T1000 (cell line): ENCODE measurements at places on chromosomes 3 and 15.

DNA sequence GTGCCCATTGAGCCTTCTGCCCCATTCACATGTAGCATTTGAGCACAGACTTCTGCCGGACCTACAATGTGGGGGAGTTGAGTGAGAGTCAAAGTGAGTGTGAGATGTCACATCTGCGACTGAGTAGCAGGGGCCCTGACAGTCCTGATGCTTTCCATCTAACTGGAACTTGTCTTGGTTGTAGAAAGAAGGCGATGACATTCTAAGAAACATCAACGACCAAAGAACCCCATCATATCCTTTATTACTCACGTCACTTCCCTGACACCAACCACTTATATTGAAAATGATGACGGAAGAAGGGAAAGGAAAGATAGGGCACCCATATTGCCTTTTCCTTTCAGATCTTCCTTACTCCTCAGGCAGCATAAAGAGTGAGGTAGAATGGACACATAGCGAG lies 30.5 kb downstream of the SMAD3 start:
- DNase-seq = no peak

GRCh38 chr15:68360721-68361120 lies 71.2 kb downstream of the ITGA11 start:
- DNase-seq = no peak

- DNase-seq = no peak
Measured at GRCh38 chr3:147313513-147313912, 92.8 kb downstream of the ZIC4 start.

- no peak for DNase-seq
Measured at GRCh38 chr3:103218146-103218545, 783.3 kb downstream of the ZPLD1 start.

DNA sequence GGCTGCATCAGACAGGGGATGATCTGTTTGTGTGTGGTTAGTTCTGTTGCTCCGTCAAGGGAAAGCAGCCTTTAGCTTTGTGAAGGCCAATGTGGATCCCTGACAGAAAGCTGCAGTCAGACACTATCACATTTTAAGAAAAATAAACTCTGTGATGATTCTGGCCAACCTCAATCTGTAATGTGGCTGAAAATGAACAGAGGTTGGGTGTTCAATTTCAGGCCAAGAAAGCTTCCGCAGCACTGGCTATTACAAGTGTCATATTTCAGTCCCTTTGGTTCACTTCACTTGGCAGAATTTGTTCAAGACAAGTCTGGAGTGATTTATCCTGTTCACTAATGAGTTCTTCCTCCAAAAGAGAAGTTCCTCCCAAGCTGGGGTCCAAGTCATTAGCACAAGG lies 571.8 kb upstream of the IL12A start:
- DNase-seq = no peak

- DNase-seq = no peak
Measured at GRCh38 chr3:23723930-23724329, 81.8 kb upstream of the UBE2E1 start.

DNA sequence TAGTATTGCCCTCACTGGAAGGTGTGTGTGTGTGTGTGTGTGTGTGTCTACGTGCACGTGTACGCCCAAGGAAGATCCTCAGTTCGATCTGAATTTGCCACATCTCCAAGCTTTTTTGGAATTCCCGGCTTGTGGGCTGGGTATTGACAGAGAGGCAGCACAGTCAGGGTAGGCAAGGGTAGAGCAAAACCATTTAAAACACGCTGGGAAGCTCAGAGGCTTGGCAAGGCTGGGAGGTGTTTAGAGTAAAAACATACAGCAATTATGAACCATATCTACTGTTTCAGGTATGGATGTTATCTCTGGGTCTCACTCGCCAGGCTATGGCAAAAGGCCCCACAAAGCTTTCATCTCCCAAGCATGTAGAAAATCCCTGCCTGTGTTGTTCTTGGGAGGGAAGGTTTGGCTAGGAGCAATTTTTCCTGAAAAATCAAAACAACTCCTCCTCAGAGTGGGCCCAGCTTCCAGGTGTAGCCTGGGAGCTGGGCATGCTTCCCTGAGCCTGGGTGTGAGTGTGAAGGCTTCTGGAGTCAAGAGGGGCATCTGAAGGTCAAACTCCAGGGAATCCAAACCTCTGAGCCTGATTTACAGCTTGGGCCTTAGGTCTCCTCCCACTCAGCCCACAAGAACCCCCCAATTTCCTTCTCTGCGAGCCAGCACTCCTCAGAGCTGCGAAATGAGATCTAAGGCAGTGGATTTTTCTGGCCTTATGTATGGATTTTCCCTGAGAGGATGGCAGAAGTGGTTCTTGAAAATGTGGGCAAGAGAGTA lies 244.8 kb upstream of the TPRG1 start:
- no peak for DNase-seq

DNA sequence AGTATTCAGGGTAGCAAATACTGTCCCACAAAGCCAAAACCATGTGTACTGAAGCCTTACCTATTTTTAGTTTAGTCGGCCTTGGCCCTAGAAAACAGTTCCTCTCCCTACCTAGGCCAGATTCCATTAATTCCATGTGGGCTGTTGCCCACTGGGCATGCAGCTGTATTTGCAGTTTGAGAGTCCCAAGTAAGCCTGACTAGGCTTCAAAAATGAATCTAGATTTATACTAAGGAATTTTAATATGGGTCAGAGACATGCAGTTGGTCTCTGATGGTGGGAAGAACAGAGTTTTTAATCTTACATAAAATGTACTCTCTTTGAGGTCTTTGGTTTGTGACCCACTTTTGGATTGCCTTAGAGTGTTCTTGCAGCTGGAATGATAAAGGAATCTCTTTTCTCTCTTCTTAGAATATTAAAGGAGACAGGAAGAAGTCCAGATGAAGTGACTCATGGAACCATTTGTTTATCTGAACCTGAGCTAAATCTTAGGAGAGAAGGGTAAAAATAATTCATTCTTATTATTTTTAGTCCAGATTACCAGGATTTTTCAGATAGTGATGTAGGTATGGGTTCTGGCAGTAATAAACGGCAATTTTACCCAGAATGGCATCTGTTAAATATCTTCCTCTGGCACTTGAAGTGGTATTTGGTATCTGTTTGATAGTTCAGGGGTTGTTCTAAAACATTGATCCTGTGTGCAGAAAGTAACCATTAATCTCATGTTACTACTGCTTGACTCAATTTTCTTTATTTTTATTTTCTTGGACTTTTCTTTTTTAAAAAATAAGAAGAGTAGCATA lies 33.8 kb downstream of the GLCE start:
- no peak for DNase-seq

DNA sequence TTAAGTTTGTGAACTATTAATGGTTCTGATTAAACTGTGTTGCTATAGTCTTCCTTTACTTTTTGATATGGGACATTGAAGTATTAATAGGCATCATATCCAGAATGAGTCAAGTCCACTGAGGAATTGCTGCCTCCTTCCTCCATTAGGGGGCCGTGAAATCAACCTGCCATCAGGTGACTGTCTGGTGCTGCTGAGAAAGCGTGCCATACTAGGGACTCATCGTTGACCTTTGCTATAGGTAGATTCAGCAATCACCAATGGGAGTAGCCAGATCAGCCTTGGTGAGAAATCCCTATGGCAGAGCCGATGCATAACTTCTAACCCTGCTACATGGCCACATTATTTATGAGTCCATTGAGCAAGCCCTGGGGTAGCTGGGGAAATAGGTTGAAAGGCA lies 30.1 kb upstream of the SLC28A2 start:
- DNase-seq = no peak

DNA sequence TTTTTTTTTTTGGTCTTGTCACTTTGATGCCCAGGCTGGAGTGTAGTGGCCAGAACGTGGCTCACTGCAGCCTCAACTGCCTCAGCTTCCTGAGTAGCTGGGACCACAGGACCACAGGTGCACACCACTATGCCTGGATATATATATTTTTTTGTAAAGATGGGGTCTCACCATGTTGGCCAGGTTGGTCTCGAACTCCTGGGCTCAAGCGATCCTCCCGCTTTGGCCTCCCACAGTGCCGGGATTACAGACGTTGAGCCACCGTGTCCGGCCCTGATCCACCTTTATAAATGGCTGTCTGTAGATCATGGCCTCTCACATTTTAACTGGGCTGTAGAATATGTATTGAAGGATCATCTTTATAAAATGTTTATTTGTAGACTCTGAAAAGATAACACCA lies 1.9 kb upstream of the EIF3J start:
- no peak for DNase-seq

- DNase-seq = no peak
Measured at GRCh38 chr15:33831646-33832045, 136.7 kb upstream of the CHRM5 start.

GRCh38 chr3:64561325-64561843 lies 126.4 kb downstream of the ADAMTS9 start:
- no peak for DNase-seq

DNA sequence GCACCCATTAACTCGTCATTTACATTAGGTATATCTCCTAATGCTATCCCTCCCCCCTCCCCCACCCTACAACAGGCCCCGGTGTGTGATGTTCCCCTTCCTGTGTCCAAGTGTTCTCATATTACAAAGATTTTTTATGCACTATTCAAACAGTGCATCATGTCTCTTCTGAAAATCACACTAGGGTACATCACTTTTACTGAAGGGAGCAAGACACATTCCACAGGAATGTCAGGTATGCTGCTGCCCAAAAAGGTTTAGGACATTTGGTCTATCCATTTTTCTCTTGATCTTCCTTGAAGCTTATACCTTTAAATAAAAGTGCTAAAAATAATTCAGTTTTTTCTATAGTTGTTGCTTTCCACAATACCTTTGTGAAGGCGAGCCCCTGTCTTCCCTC lies 9.2 kb upstream of the EPHA3 start:
- DNase-seq = no peak

GRCh38 chr3:37712918-37713817 lies 148.5 kb upstream of the CTDSPL start:
- no peak for DNase-seq

DNA sequence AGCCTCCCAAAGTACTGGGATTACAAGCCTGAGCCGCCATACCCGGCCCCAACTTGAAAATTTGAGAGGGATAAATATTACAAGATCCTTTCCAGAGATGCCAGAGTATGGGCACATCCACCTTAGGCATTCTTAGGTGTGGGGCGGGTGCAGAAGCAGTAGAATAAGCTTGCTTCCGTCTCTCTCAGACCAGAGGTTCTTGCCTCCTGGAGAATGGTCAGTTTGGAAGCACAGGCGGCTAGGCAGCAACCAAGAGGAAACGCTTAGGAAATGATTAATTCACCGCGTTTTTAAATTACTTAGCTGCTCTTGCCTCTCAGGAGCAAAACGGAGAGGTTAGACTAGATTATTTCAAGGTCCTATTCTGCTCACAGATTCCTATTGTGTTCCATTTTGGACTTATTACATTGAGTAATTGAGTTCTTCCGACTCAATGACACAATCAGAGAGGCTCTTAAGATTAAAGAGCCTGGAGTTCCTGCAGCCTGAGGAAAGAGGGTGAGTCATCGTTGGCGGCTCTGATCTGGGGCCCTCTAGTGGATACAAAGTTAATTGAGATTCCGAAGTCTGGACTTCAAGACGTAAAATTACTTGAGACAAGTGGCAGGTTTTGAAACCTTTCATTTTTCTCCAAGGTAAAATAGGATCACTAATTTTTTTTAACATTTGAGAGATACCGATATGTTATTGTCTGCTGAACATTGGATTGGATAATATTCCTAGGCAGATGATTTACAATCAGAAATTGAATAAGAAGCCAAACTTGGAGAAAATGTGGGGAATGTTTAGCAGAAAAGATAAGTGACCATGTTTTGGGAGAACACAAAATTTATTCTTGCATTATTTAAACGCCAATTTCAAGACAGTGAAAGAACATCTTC lies 5.8 kb upstream of the TOPAZ1 start:
- peak; percentile 38 for DNase-seq

GRCh38 chr3:17360991-17361390 lies 381.4 kb downstream of the TBC1D5 start:
- DNase-seq = no peak

DNA sequence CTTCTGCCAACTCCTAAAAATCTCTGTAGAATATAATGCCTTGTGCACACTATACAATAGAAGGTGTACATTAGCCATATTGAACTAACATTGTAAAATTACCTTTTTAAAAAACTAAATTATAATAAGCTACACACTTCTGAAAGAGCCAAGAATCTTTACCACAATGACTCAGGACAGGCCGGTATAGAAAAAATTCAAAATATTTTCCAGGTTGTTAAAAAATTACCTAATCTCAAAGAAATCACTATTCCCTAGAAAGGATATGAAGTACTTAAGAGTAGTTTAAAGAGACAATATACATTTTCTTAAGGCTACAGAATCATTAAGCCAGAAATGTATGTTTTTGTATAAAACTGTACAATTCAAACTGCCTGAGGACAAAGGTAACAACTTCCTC lies 48.5 kb downstream of the TJP1 start:
- no peak for DNase-seq

- DNase-seq = no peak
Measured at GRCh38 chr15:92316586-92317295, 76.9 kb upstream of the ST8SIA2 start.

DNA sequence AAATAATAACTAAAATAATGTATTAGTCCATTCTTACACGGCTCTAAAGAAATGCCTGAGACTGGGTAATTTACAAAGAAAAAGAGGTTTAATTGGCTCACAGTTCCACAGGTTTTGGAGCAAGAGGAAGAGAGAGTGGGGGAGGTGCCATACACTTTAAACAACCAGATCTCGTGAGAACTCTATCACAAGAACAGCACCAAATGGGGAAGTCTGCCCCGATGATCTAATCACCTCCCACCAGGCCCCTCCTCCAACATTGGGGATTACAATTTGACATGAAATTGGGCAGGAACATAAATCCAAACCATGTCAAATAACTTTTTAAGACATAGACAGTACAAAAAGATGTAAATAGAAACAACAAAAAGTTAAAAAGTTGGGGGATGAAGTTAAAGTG lies 63.2 kb downstream of the ILDR1 start:
- DNase-seq = no peak

DNA sequence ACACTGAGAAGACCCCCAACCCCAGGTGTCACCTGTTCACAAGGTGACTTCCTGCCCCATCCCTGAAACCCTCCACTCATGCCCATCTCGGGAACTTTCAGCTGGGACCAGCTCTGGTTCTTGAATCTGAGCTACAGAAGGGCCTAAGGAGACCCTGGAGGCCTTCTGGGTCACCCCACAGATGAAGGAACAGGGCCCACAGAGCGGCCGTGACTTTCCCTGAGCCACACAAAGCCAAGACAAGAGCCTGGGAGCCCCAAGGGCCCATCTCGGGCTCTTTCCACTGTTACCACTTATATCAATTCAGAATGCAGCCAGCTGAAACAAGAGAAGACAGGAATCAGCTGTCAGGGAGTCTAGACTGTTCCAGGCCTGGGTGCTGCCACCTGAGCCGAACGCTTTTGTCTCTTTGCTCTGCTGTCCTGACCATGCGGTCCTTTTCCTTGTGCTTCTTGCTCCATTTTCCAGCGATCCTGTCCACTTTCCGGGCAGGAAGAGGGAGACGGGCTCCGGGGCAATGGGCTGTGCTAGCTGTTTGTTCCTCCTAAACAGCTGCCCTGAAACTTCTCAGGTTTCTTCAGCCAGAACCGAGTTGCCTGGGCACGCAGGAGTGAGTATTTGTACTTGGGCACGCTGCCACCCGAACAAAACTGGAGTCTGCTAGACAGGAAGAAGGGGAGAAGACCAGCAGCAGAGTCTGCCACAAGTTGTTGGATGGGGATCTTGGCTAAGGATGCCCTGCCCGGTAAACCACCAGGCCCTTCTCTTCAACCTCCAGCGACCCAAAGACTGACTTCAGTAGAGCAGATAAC lies 28.0 kb upstream of the PIGZ start:
- DNase-seq = no peak
